ENCODE measurements at places on chromosomes 11 and 22.

GRCh38 chr11:15649371-15650104 is 534.8 kb downstream of the INSC start:
- DNase-seq, result peak; percentile 7

- DNase-seq, result no peak
Observed at GRCh38 chr11:111886844-111887243, 7.5 kb downstream of the CFAP68 start.

DNA sequence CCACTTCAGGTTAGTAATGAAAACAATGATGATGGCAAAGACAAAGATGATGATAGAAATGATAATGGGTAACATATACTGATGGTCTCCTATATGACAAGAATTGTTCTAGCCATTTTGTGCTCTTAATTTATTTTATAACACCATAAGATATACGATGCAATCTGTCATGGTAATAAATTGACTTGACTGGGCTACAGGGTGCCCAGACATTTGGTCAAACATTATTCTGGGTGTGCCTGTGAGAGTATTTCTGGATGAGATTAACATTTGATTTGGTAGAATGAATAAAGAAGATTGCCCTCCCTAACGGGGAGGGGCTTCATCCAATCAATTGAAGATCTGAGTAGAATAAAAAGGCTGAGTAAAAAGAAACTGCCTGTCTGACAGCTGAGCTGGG is 237.3 kb downstream of the LARGE1 start:
- DNase-seq, result no peak

- DNase-seq, result no peak
Observed at GRCh38 chr11:106456647-106457046, 379.2 kb downstream of the AASDHPPT start.

- no peak for DNase-seq
Observed at GRCh38 chr11:1748636-1749394, 1.6 kb downstream of the IFITM10 start.

DNA sequence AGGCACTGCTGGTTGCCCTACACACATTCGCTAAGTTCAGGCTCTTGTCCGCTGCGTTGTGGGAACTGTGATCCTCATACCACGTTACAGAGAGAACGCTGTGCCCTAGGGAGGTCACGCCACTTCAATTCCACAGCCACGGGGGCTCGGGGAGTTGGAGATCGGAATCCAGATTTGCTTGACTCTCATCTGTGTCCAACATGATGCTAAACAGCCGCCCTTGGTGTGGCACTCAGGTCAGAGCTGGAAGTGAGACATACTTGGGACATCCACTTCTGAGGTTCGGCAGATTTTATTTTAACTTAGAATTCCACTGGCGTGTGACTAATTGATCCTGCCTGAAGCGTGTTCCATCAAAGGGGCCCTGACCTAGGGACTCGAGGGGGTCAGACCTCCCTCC is 41.7 kb downstream of the RIBC2 start:
- peak; percentile 70 for DNase-seq

DNA sequence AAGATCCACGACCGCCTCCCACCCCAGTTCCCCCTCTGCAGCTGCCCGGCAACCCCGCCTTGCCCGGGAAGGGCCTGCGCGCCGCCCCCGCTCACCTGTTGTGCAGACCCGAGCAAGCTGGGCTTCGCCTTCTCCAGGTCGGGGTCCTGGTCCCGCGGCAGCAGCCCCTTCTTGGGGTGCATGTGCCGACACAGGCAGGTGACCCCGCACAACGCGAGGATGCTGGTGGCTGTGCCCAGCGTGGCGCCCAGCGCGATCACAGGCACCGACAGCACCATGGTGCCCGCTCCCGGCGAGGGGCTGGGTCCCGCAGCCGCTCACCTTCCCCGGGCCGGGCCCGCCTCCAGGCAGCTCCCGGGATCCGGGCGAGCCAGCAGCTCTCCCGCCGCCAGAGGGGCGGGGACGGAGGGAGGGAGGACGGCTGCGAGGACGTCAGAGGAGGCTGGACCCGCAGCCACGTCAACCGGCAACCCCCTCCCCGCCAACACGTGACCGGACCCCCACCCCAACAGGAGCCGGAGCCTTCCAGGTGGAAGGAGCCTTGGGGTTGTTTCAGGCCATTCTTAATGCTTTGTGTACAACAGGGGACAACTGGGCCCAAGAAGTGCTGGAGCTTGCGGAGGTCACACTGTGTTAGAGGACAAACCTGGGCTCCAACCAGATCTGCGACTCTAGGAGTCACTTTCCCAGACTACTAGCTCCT is at the start of gene SYT13:
TSS of gene SYT13 (minus strand) at position 412 of the 703 bp plus-strand sequence. CDS start at position 278, 134 bp downstream.
- DNase-seq, result no peak

GRCh38 chr11:67439321-67440228 is 2.1 kb upstream of the PTPRCAP start:
- no peak for DNase-seq

DNA sequence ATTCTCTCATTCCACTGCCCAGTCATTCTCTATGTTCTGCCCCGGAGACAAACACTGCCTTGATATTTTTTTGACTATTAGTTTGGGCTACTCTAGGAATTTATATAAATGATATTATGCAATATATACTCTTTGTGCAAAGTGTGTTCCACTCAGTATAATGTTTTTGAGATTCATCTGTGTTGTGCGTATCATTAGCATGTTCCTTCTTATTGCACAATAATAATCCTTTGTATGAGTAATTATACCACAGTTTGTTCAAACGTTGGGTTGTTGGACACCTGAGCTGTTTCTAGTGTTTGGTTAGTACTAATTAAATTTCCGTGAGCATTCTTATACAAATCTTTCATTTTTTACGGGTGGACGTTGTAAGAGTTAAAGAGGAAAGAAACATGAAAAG is 390.6 kb downstream of the GUCY1A2 start:
- DNase-seq, result no peak

DNA sequence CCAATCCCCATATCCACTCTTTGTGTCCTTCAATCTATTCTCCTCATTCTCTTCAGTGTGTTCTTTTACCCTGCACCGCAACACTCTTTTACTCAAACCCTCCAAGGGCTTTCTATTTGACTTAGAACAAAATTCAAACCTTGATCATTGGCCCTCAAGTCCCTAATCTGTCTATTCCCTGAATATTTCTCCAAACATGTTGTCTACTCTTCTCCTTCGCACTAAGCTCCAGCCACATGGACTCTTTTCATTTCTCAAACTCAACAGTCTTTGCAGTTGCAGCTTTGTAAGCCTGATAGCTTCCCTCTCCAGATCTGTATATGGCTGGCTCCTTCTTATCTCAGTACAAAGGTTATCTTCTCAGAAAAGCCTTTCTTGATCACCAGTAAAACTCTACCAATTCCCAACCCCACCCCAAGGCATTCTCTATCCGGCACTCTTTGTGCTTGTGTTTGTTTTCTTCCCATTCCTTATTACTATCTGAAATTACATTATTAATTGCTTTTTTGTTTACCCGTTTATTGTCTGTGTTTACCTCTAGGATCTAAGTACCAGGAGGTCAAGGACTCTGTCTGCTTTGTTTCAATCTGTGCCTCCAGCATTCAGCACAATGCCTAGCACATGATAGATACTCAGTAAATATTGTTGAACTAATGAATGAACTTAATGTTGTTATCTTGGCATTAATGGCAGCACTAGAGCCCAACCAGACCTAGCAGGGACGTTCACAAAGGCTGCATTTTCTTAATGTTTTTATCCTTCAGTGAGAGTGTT is 147.4 kb downstream of the BBOX1 start:
- DNase-seq, result no peak

GRCh38 chr22:37827056-37827455 is 3.9 kb downstream of the GALR3 start:
- no peak for DNase-seq

- DNase-seq, result peak; percentile 52
Observed at GRCh38 chr11:45803971-45804760, 783 bp upstream of the SLC35C1 start.

- DNase-seq, result no peak
Observed at GRCh38 chr22:37357446-37358075, 69.7 kb downstream of the ELFN2 start.

DNA sequence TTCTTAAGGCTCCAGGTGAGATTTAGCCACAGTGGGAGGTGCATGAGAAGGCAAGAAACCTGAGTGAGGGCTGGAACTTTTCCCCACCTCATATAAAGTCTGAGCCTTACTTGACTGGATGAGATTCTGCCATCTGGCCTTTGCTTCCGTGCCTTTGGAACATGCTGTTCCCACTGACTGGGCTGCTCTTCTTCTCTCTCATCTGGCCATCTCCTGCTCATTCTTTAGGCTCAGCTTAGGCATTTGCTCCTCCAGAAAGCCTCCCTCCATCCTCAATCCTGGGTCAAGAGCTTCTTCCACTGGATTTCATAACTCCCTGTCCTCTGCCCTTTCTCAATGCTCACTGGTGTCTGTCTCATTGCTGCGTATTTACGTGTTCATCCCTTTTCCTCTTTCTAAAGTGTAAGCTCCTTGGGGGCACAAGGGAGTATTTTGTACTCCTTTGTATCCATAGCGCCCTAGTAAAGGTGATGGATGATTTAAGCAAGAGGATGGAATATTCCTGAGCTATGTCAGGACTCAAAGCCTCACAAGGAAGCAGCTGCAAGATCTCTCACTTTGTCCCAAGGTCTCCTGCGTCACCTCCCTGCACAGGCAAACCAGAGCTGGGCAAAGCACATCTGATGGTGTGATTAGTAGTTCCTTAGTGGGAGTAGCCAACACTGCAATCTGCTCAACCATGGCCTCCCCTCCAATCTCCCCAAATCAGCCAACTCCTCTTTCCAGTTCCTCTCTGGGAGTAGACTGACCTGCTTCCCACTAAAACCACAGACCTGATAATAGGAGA is 15.3 kb downstream of the HSPA8 start:
- no peak for DNase-seq

DNA sequence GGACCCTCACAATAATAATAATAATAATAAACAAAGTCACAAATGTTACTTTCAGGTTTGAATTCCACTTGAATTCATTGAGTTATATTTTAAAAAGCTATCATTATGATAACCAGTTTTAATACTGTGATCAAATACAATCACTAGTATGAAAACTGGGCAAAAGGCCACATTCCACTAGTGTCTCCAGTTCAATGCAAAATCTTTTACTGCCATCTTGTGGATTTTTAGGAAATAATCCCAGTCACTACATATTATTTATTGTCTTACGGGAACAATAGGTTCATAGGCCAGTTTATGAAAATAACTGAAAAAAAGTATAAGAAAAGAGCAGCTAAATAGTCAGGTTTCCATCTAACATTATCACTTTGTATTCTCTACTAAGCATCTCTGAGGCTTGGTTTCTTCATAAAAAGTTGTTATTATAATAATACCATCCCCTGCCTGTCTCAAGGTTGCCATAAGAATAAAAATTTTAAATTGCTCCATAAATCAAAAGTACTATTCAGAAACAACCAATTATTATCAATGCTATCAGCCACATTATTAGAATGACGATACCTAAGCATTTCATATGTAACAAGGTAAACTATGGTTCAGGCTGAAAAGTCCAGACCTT is 533.9 kb upstream of the CCDC90B start:
- peak; percentile 58 for DNase-seq

- DNase-seq, result peak; percentile 5
Observed at GRCh38 chr11:131748151-131749050, 378.0 kb downstream of the NTM start.

DNA sequence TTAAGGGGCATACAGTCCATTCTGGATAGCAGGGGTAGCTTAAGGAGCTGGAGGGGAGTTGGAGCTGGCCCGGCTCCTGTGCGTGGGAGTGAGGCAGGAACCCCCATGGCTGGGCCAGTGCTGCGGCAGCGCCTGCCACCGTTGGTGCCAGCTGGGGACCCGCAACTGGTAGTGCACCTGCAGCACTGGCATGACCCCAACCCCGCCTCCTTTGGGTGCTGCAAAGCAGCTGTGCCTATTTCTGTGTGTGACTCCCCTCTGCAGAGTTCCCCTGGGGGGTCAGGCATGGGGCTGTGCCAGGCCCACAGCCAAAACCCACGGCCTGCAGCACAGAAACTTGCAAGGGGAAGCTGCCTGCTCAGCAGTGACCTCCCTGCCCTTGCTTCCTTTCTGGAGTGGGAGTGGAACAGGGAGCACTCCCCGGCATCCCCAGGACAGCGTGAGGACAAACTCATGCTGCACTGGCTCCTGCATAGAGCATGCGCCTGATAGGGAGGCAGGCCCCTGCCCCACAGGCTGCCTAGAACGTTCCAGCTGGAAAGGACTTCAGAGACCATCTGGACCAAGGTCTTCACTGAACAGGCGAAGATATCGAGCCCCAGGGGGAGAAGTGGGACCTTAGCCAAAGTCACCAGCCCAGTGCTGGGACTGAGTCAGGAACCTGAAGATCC is 26.2 kb upstream of the RAB1B start:
- DNase-seq, result no peak

- no peak for DNase-seq
Observed at GRCh38 chr11:29483831-29484230, 533.0 kb downstream of the KCNA4 start.
